Activated naive CD4-positive, alpha-beta T cell treated with anti-CD3 and anti-CD28 coated beads, Interleukin-2, amount 10 ng/mL, durations not matched to agents 5 hours and 36 hours (primary cell): ENCODE measurements at places on chromosomes 4 and X. TPM values are rescaled to one million over a fixed set of nuclear protein-coding genes. Genes with fewer than 3 reads are reported as not detected.

Gene FGFBP2
- total RNA-seq = 5.2 TPM

Gene HSD17B13
- total RNA-seq = 0.26 TPM

Gene CC2D2A
- not detected for total RNA-seq

Gene MAB21L2
- not detected for total RNA-seq

Gene PRSS12
- total RNA-seq = not detected

Gene NDST4
- total RNA-seq = not detected

Gene CSN1S1
- total RNA-seq = not detected

Gene SYTL4
- not detected for total RNA-seq

Gene QRFPR
- not detected for total RNA-seq

Gene CXorf66
- not detected for total RNA-seq

Gene RBM46
- not detected for total RNA-seq

Gene DOCK11
- total RNA-seq = 90.2 TPM

Gene TIGD4
- total RNA-seq = 0.08 TPM

Gene DKK2
- not detected for total RNA-seq

Gene TMEM31
- total RNA-seq = not detected

Gene PTCHD1
- not detected for total RNA-seq

Gene CTAG2
- total RNA-seq = not detected

Gene TBC1D19
- 4.8 TPM for total RNA-seq

Gene HTN1
- not detected for total RNA-seq

Gene NDUFB11
- 94.9 TPM for total RNA-seq

Gene UCP1
- total RNA-seq = not detected

Gene MAGEA4
- total RNA-seq = not detected

Gene ERCC6L
- 7.8 TPM for total RNA-seq

Gene SLC6A14
- total RNA-seq = not detected

Gene TSPAN7
- total RNA-seq = not detected

Gene TCEAL7
- not detected for total RNA-seq

Gene VEGFD
- not detected for total RNA-seq

Gene RAB33A
- 21.3 TPM for total RNA-seq

Gene STK32B
- not detected for total RNA-seq

Gene PLAC1
- not detected for total RNA-seq

Gene NPY2R
- total RNA-seq = not detected

Gene RNF175
- 0.34 TPM for total RNA-seq

Gene USP27X
- total RNA-seq = 3.6 TPM

Gene USP17L10
- total RNA-seq = not detected

Gene TRO
- 1.3 TPM for total RNA-seq

Gene NHS
- total RNA-seq = 0.91 TPM

Gene P2RY8
- 95.4 TPM for total RNA-seq

Gene FGFR3
- 1.9 TPM for total RNA-seq
